Cerebellar nuclear complex (tissue), 1 donor: ENCODE measurements at places on chromosomes 2 and 18.
A peak's percentile ranks its signal among the peaks of the same experiment; 100 is the strongest.

- no peak for DNase-seq
Measured at GRCh38 chr2:95539836-95540235, 52.0 kb upstream of the TRIM43 start.

DNA sequence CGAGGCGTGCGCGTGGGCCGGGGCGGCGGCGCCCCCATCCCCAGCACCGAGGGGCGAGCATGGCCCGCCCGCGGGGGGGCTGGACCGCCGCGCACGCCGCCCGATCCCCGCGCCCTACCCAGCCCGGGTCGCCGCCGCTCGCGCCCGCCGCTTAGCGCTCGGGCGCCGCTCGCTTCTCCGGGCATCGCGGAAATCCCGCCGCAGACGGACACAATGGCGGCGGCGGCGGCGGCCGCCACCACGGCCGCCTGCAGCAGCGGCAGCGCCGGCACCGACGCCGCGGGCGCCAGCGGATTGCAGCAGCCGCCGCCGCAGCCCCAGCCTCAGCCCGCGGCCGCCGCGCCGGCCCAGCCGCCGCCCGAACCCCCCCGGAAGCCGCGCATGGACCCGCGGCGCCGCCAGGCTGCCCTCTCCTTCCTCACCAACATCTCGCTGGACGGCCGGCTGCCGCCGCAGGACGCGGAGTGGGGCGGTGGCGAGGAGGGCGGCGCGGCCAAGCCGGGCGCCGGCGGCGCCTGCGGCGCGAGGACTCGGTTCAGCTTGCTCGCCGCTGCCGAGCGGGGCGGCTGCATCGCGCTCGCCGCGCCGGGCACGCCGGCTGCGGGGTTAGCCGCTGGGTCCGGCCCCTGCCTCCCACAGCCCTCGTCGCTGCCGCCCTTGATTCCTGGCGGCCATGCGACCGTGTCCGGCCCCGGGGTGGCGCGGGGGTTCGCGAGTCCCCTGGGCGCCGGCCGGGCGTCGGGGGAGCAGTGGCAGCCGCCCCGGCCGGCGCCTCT is 453 bp downstream of the CABLES1 start:
- no peak for DNase-seq

DNA sequence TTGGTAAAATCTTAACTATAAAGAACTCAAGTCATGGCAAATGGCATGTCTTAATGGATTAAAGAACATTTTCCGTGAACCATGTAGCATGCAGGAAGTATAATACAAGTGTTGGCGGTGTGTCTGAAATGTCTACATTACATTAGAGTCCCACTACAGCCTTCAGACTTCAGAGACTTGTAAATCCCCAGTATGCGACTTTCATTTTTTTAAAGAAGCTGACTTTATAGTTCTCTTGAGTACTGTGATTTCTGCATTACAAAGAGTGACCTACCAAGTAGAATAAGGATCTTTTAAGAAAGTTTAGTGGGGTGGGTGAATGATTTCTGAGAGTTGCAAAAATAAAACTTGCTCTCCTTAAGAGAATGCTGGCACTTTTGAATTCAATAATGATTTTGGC is 140.7 kb upstream of the FN1 start:
- DNase-seq = no peak

- DNase-seq = no peak
Measured at GRCh38 chr2:30625701-30626100, 178.7 kb downstream of the LCLAT1 start.

DNA sequence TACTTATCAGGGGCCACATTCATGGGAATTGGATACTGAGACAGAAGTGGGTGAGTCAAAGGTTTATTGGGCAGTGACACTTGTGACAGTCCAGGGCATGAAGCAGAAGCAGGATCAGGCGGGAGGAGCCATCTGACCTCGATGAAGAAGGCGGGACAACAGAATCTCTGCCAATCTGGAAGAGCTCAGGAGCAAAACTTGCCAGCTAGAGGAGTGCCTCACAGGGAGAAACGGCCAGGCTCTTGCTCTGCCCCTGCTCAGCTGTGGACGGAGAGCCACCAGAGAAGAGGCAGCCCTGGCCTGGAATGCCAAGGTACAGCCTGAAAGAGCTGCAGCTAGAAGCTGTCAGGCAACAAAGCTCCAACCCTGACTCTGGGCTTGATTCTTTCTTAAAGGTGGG is 16.9 kb downstream of the DAW1 start:
- no peak for DNase-seq

- DNase-seq = no peak
Measured at GRCh38 chr18:22253156-22253555, 83.8 kb downstream of the GATA6 start.

- no peak for DNase-seq
Measured at GRCh38 chr2:191612496-191612895, 65.4 kb upstream of the NABP1 start.

- no peak for DNase-seq
Measured at GRCh38 chr2:120772261-120772660, 36.6 kb downstream of the GLI2 start.

GRCh38 chr2:201883606-201884369 is 77.5 kb downstream of the CDK15 start:
- peak; percentile 80 for DNase-seq

DNA sequence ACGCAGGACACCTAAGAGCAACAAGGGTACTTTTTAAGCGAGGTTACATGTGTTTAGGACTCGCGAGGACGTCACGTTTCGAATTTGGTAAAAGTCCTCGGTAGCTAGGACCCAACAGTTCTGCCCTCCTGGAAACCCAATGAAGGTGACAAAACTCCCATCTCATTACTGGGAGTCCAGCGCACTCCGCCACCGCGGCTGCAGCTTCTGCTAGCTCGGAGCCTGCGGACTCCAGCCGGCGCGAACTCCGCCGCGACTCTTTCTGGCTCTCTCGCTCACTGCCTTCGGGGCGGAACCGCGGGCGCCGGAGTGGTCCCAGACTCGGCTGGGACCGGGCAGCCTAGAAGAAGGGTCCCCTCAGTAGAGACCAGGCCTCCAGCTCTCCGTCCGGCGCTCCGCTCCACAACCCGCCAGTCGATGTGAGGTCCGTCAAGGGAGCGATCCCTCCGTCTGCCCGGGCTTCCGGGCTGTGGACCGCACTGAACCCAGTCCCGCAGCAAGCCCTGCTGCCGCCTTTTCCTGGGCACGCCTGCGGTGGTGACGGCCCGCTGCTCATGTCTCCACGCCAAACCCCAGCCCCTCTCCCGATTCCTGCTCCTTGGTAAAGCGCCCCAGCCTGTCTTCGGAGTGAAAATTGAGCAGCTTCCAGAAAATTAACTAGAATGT is 3.0 kb upstream of the OSR1 start:
- DNase-seq = no peak

- no peak for DNase-seq
Measured at GRCh38 chr18:62586781-62587487, 64.1 kb downstream of the ZCCHC2 start.

DNA sequence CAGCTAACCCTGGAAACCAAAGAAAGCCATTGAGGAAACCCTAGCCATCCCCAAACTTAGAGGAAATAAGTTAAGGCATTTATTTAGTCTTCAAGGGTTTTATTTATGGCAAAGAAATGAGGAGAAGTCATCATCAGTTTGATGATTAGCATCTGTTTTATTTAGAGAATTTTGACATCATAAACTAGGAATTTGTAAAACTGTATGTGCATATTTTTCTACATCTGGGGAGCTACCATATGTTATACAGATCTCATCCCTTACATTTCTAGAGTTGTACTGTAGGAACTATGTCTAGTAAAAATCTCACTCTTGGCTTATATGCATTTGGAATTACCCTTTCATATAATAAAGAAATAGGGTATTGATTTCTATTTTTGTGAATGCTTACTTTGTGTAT is 48.7 kb downstream of the FMNL2 start:
- no peak for DNase-seq

DNA sequence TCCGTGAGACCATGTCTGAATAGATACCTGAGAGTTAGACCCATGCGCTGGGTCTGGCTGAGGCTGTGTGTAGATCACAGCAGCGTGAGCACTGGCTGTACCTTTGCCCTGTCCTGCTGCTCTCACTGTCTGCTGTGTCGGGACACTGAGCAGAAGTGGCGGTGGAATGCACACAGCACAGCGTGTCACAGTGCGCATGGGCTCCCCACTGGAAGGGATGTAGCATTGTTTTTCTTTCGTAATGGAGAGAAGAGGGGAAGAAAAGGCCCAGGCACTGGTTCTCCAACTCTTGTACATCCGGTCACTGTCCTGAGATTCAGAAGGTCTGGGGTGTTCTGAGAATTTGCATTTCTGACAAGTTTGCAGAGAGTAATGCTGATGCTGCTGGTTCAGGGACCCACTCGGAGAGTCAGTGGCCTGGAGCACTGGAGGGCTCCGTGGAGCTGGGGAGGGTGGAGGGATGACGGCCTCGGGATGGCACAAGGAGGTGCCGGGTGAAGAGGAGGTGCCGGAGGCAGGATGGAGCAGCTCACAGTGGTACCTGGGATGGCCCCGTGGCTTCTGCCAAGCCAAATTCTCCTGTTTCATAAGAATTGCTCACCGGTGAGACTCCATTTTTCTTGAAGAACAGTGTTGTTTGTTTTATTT is 252.8 kb downstream of the LDLRAD4 start:
- no peak for DNase-seq

GRCh38 chr2:239253701-239254436 is 147.0 kb downstream of the HDAC4 start:
- no peak for DNase-seq

DNA sequence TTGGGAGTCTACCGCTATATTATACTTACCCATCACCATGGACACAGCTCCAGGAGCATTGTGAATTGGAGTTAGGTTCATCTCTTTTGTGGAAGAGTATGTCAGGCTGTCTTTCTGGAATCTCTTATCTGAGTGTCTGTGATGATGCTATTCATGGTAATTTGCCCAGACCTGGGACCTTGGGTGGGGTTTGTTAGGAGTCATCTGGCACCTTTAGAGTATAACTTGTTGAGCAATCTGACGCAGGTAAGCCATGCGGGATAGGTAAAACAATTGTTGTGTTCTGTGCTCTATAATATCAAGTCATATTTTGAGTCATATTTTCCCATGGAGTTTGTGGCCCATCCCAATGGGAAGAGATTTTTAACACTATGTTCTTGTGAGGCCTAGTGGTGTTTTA is 49.7 kb upstream of the MAPRE2 start:
- no peak for DNase-seq

DNA sequence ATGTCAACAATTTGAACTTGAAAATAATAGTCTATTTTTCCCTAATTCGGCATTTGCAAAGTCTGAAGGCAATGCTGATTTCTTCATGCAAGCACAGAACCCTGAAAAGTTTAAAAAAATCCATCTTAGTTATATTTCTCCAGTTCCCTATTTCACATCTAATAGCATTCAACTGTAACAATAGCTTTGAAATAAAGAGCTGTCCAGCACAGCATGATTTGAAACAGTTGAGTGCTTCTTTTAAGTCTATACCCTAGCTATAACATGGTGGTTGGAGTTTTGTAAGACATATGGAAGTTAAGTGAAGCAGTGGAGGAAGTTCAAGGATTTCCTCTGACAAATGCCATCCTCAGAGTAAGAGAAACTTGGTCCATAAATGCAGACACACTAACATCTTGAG is 691.9 kb downstream of the ERBB4 start:
- no peak for DNase-seq

- peak; percentile 87 for DNase-seq
Measured at GRCh38 chr2:241315093-241315878, at the start of gene HDLBP. Gene HDLBP, minus strand, starts transcription at chr2:241315672. Its CDS starts 48,803 bp downstream, at chr2:241266869.

DNA sequence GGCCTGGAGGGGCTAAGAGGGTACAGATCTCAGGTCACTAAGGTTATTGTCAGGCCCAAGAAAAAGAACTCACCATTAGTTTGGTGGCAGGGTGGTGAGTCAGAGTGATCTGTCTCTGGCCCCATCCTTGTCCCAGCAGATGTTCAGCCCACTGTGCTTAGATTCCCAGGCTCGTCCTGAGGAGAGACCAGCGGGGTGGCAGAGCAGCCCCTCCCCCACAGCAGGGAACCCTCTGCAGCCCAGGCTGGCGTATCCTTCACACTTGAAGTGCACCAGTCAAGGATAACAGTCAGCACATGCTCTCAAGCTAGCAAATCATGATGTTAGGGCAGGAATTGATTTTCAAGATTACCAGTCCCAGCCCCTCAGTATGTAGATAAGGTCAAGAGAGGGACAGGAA is 43.1 kb downstream of the TMEM185B start:
- no peak for DNase-seq

- DNase-seq = no peak
Measured at GRCh38 chr2:16855183-16855582, 189.5 kb upstream of the CYRIA start.

DNA sequence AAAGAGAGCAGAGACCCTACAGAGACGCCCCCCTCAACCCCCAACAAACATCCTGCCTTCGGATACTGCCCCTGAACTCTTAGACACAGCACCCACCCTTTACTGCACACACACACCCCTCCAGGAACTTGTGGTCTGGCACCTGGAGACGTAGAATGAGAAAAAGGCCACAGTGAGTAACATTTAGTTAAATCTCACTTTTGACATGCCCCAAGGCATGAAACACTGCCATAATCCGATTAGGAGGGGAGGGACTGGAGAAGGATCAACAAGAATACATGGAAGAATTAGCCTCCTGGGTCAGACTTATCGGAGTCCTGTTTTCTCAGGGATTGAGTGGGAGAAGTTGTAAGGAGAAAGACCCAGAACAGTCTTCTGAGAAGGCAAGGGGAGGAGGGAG is 4.1 kb downstream of the CDK5R2 start:
- DNase-seq = no peak

DNA sequence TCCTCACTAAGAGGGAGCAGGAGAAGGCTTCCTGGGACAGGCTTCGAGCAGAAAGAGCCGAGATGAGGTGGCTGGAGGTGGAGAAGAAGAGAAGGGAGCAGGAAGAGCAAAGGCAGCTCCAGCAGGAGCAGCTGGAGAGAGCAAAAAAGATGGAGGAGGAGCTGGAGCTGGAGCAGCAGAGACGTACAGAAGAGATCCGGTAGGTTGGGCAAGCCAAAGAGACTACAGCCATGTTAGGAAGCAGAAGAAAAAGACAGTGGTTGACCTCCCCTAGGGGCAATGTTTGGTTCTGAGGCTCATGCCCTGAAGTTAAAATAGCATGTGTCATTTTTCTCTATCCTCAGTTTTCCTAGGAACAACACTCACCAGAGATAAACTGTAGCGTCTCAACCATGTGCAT is 45.1 kb downstream of the SUMO1 start:
- no peak for DNase-seq
